ENCODE measurements at places on chromosomes 4 and X. TPM values are rescaled to one million over a fixed set of nuclear protein-coding genes. Genes with fewer than 3 reads are reported as not detected.

- no peak for DNase-seq
These were observed 39.3 kb upstream of the TADA2B start for GRCh38 chr4:7003879-7004240.

DNA sequence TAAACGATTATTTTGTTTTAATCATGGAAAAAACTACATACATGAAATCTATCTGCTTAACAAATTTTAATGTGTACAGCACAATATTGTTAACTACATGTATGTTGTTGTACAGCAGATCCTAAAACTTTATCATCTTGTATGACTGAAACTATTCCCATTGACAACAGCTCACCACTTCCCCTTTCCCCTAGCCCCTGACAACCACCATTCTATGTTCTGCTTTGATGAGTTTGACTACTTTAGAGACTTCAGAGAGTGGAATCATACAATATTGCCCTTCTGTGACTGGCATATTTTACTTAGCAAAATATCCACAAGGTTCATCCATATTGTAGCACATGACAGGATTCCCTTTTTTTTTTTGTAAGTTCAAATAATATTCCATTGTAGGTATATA is 185.9 kb downstream of the CFAP299 start:
- DNase-seq: no peak

GRCh38 chr4:53199356-53199755 is 166.5 kb downstream of the SCFD2 start:
- DNase-seq: no peak

- DNase-seq: no peak
These were observed 47.3 kb upstream of the FAM9A start for GRCh38 chrX:8848441-8848840.

DNA sequence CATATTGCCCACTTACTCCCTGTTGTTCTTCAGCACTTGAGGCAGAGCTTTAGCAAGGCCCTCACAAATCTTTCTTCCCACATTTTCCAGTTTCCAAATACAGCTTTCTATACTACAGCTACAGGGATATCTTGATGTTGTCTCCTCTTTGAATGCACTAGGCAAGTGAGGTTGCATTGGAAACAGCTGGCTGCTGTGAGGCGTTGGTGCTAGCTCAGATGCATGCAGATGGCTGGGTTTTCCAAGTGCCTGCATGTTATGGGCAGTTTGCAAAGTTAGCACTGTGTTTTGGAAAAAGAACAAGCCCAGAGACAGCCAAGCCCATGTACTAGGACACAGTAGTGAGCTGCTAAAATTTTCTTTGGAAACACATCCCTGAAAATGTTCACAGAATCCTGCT is 315.1 kb upstream of the RASGEF1B start:
- no peak for DNase-seq

Gene PPP1R2C
- not detected for total RNA-seq

Gene GALNTL6
- total RNA-seq: not detected

Gene RBM46
- total RNA-seq: not detected

DNA sequence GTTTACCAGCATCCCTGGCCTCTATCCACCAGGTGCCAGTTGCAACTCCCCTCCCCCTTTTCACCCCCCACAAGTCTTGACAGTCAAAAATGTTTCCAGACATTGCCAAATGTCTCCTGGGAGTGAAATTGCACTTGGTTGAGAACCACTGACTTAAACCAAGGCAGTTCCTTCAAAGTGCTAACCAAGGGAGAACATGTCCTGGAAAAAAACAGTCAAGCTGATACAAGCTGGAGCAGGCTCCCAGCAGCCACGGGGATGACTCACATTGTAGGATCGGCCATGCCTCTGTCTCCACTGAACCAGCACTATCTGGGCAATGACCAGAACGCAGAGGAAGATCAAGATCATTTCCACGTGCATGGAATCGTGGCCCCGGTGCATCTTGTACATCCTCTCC is 11.4 kb downstream of the RNF175 start:
- no peak for DNase-seq

DNA sequence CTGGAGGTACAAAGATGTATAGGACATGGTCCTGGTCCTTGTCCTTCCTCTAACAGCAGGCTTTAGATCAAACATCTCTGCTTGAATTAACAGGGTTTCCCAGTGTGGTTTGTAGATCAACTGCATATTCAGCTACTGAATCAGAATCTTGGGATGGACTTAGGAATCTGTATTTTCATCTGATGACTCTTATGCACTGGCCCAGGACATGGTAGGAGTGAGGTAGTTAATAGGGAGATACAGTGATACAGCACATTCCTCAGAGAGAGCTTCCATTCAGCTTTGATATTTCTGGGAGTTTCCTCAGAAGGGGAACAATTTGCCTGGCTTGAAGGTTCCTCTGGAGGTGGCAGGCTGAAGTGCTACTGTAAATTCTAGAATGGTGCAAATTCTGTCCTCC is 203.1 kb downstream of the LARP7 start:
- DNase-seq: no peak

- DNase-seq: no peak
These were observed 407.4 kb upstream of the AADAT start for GRCh38 chr4:170497112-170497511.

GRCh38 chr4:94804650-94805049 is 46.9 kb downstream of the BMPR1B start:
- no peak for DNase-seq

GRCh38 chr4:55186123-55186522 is 60.7 kb upstream of the KDR start:
- DNase-seq: no peak

DNA sequence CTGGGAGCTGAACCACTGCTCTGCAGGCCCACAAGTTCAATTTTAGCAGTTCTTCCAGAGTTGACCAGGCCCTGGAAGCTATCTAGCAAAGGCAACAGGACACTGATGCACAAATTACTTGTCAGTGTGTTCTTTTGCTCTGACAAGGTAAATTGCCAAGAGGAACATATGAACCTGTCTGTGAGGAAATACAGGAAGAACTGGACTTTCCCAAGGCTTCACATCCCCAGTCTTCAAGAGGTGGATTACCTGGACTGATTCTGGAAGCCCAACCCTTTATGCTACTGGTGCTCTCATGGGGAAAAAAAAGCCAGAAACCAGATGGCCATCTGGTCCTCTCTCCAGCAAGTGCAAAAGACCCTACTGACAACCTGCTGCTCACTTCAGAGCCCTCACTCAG is 1.9 kb upstream of the TMEM185A start:
- DNase-seq: no peak

- DNase-seq: peak; percentile 23
These were observed 114.7 kb upstream of the TTC29 start for GRCh38 chr4:147060151-147060931.

Gene CPE
- 44.4 TPM for total RNA-seq

Gene DOK7
- total RNA-seq: 2.8 TPM

- DNase-seq: no peak
These were observed 15.8 kb upstream of the IL21 start for GRCh38 chr4:122636697-122637096.

- DNase-seq: no peak
These were observed 79.8 kb upstream of the LHFPL1 start for GRCh38 chrX:112759512-112759911.
